ENCODE measurements at places on chromosomes 2 and 18. TPM values are rescaled to one million over a fixed set of nuclear protein-coding genes. Genes with fewer than 3 reads are reported as not detected.

Gene PSMA8
- not detected for total RNA-seq

Gene SIGLEC15
- total RNA-seq: 0.19 TPM

Gene C18orf54
- 10.2 TPM for total RNA-seq

Gene LINC00305
- total RNA-seq: not detected

Gene PLEK
- not detected for total RNA-seq

Gene PID1
- 13.6 TPM for total RNA-seq

Gene MITD1
- 20.9 TPM for total RNA-seq

Gene HOXD1
- total RNA-seq: not detected

Gene CAPN13
- not detected for total RNA-seq

Gene CYP27C1
- total RNA-seq: 5.7 TPM

Gene FBLN7
- total RNA-seq: not detected

Gene IL1F10
- total RNA-seq: not detected

Gene C2orf66
- 0.54 TPM for total RNA-seq

Gene PJVK
- 2.4 TPM for total RNA-seq

Gene SLC30A3
- 0.16 TPM for total RNA-seq

Gene POTEJ
- not detected for total RNA-seq

Gene CDKL4
- 0.34 TPM for total RNA-seq

- no peak for DNase-seq
Measured at GRCh38 chr2:18903750-18904149, 314.4 kb upstream of the NT5C1B start.

GRCh38 chr18:13241893-13242175, 23.3 kb downstream of the LDLRAD4 start:
- no peak for DNase-seq

GRCh38 chr2:97706708-97707345, 6.5 kb upstream of the ZAP70 start:
- no peak for DNase-seq

DNA sequence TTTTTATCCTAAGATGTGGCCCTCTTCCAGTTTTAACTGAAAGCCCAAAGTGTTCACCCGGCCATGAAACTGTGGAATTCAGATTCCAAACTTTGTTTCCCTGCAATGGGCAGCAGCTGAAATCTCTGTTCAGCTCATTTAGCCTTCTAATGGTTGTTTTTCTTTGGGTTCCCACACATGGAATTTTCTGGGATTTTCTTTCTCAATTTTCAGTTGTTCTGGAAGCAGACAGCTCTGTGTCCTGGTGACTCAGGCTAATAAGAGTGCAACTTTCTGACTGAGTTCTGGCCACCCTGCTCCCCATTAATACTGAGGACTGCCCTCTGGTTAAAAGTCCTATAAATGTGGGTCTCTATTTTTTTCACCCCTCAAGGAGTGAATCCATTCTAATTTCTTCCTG, 78.5 kb downstream of the PMS1 start:
- DNase-seq: peak; percentile 8

GRCh38 chr2:189437926-189438325, 3.3 kb upstream of the WDR75 start:
- DNase-seq: no peak

DNA sequence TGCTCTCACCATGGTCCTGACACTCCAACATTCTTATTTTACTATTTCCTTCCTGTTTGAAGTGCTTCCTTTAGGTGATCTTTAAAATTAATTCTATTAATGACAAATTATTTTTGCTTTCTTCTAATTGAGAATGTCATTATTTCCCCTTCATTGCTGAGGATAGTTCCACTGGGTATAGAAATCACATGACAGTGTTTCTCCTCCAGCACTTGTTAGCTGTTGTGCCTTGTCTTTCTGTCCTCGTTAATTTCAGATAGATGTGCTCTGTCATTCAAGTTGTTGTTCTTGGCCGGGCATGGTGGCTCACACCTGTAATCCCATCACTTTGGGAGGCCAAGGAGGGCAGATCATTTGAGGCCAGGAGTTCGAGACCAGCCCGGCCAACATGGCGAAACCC, 321.0 kb upstream of the RAB6C start:
- no peak for DNase-seq

- no peak for DNase-seq
Measured at GRCh38 chr2:145273840-145274239, 753.9 kb upstream of the ZEB2 start.

GRCh38 chr2:202267495-202267894, 1.9 kb downstream of the NOP58 start:
- no peak for DNase-seq

GRCh38 chr2:143946436-143947391, 573.2 kb downstream of the ZEB2 start:
- no peak for DNase-seq

DNA sequence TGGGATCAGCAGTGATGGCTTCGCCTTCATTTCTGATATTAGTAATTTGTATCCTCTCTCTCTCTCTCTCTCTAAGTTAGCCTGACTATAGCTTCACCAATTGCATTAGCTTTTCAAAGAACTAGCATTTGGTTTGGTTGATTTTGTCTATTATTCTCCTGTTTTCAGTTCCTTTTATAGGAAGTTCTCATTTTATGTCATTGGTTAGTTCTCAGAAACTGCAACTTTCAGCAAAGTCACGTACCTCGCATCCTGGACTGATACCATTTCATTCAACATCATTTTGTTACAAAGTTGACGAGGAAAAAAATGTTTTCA, 450.8 kb downstream of the EIPR1 start:
- DNase-seq: no peak

- DNase-seq: no peak
Measured at GRCh38 chr18:36950282-36950681, 121.4 kb downstream of the KIAA1328 start.

- no peak for DNase-seq
Measured at GRCh38 chr2:60251247-60251646, 302.2 kb downstream of the BCL11A start.

- DNase-seq: no peak
Measured at GRCh38 chr2:146893500-146894041, 951.3 kb upstream of the ACVR2A start.

GRCh38 chr2:217935235-217935879, 67.4 kb downstream of the TNS1 start:
- peak; percentile 92 for DNase-seq

DNA sequence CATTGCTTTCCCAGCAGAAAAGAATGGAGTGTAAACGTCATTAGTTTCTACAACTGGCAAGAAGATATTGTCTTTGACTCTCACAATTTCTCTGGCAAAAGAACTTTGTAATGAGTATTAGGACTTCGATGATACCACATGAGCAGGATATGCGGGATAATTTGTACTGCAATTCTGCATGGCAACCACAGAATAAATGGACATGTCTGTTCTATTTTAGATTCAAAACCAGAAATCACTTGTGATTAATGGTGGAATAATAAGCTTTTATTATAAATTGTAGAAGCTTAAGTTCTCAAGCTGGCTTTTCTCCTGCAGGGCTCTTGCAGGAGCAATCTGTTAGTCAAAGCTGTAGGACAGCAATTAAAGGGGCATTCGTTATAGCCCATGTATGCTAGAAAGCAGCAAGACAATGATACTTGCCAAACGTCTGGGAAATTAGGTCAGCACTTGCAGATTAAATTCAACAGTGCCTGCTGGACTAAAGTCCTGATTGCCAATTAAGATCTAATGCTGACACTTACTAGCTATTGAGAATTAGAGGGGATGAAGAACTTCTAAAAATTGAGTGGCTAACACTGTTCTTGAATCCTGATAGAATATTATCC, 177.9 kb downstream of the PTH2R start:
- no peak for DNase-seq

GRCh38 chr2:214127571-214127970, 283.3 kb upstream of the VWC2L start:
- DNase-seq: peak; percentile 55

DNA sequence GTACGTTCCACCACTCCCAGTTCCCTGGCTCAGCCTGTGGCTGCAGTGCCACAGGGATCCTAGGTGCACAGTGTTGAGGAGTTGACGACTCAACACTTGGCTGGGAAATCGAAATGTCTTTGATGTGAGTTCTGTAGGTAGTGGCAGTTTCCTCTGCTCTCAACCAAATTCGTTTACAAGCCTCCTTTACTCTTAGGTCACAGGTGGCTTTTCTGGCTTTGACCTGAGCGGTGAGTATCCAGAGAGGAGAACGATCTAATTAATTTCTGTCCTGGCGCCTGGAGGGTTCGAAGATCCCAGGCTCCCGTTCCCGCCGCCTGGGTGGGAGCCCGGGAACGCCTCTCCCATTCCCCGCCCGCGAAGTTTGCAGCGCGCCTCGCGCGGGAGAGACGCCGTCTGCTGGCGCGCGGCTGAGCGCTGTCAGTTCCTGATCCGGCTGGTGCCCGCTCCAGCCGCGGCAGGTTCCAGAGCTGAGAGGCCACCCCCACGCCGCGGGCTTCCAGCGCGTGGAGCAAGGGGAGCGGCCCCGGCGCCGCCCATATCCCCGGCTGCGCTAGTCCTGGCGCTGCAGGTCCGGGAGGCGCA, at the start of gene LAMA3:
Gene LAMA3, plus strand, starts transcription at position 423 of the 585 bp plus-strand sequence. CDS start 231 bp downstream, outside the sequence.
- DNase-seq: no peak

GRCh38 chr2:36562240-36562639, 35.7 kb downstream of the FEZ2 start:
- peak; percentile 77 for DNase-seq

- peak; percentile 41 for DNase-seq
Measured at GRCh38 chr18:36297417-36298125, at the start of gene FHOD3. Gene FHOD3, plus strand, starts transcription at chr18:36297713. Its CDS starts 123 bp downstream, at chr18:36297836.

DNA sequence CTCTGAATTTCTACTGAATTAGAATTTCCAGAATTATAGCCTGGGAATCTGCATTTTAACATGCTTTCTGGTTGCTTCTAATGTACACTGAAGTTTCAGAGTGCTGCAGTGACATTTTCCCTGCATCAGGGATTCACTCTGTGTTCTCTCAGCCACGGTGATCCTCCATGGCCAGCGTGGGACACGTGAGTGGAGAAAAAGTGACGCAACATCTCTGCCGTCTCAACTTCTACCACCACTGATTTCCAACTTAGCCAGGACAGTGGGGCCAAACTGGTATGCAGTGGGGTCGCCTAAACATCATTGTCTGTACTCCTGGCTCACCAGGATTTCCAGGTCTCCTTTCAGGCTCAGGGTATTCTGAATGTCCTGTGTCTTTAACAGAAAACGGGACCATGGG, 44.6 kb downstream of the LAMA3 start:
- no peak for DNase-seq

- DNase-seq: no peak
Measured at GRCh38 chr2:120344214-120344975, 1.5 kb upstream of the INHBB start.

DNA sequence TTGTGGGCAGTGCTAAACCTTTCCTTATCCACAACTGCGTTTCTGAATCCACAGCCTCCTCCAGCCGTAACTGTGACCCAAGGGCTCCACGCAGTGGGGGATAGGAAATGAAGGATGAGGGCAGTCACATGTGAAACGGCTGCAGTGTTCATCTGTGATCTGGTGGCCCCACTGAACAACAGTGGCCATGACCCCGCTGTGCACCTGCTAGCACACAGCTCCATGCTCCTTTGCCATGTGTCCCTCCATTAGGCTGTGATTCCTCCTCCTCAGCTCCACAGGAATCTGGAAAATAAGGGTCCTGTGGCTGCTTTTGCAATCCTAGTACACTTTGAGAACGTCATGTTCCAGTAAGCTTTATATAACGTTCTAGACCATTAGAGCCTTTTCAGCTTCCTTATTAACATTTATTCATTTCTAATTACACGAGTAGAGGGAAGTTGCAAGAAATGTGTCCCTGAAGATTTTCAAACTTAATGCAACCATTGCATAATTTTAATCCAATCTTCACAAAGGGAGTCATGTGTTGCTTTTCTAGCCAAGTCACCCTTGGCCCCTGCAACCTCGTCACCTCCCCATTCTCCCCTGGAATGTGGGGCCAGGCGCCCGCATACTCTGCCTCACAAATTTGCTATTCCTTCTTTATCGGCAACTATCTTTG, 7.1 kb upstream of the NAPG start:
- no peak for DNase-seq

DNA sequence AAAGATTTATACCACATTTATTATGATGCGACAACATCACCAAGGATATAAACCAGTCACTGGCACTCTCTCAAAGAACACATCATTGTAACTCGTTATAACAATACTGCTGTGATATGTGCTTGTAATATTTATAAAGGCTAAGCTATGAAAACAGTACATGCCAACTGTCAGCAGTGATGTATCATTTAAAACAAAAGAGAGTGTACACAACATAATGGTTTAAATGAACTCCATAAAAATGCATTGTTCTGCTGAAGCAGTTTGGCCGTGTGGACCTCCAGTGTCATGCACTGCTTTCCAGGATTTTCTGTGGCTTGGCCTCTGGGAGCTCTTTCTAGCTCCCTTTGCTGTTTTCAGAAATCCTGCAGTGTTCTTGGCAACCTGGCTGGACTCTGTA, 215.6 kb downstream of the MTX2 start:
- peak; percentile 82 for DNase-seq

GRCh38 chr2:187403568-187404260, 44.3 kb downstream of the CALCRL start:
- peak; percentile 37 for DNase-seq

DNA sequence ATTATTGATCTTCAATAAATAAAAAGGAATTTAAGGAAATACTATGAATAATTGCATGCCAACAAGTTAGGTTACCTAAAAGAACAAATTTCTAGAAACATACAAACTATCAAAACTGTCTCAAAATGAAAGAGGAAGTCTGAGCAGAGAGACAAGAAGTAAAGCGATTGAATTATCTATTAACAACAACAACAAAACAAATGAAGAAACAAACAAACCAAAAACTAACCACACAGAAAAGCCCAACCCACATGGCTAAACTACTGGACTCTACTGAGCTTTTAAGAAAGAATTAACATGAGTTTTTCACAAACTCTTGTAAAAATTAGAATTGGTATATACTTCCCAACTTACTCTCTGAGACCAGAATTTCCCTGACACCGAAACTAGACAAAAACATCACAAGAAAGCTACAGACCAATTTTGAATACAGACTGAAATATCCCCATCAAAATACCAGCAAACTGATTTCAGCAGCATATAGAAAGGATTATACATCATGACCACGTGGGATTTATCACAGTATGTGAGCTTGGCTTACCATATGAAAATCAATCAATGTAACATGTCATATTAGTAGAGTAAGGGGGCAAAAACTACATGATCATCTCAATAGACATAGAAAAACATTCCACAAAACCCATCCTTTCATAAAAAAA, 16.6 kb upstream of the GALNT1 start:
- no peak for DNase-seq

DNA sequence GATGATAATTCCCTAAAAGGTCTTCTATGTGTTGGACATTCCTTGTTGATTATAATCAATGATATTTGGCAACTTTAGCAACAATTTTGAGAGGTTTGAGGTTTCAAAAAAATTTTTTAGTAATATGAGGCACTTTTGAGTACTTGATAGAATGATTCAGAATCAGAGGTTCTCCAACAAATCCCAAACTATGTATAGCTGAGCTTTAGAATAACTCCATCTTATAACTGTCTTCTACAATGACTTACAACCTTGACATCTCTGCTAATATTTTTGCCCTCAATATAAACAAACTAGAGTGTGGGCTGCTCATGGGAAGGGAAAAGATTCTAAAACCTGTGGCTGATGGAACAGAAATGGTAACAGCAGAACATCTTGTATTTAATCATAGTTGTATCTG, 21.5 kb upstream of the SERPINB7 start:
- peak; percentile 13 for DNase-seq

All from astrocyte (in vitro differentiated cells and primary cell).